LoVo (cell line): ENCODE measurements at places on chromosomes 7 and 10.

DNA sequence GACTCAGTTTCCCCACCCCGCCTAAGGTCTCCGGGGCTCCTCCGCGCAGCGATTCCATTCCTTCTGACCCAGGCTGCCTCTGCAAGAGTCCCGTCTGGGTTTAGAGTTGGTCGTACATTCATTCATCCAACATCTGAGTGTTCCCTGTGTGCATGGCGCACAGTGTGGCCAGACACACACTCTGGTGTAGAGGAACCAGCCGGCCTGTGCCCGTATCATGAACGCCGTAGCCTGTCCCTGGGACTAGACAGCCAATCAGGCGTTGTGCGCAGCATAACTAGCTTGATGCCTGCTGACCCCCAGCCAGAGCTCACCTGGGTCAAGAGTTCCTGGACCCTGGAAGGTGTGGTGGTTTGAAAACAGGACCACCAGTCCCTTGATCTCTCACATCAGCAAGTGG is 20.9 kb upstream of the PDGFA start:
- no peak for DNase-seq

DNA sequence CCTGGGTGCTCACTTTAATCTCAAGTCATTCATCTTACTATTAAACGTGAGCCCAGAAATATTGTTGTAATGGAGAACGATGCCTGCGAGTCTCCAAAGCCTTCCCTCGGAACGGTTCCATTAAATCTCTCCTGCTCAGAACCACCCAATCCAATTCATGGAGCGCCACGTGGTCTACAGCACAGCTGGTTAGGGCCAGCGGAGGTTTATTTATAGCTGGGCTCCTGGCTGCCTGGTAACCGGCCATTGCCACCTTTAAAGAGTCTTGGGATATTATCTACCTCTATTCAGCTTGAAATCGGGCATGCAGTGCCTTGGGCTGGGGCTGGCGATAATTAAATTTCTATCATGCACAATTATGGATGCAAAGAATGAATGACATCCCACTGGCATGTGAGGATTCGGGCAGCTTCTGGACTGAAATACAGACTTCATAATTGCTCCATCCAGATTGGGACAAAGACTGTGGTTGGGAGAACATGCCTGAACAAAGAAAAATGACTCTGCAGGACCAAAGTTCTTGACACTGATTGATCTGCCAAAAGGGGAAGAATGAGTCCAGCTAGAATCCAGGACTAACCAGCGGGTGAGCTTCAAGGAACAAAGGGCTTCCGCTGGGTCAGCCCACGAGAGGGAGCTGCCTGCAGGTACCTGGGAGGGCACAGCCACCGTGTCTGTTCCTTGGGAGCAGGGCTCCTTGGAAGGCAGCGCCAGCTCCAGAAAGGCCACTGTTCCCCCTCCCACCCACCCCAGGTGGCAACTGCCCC is 7.3 kb downstream of the FAM20C start:
- DNase-seq: no peak

DNA sequence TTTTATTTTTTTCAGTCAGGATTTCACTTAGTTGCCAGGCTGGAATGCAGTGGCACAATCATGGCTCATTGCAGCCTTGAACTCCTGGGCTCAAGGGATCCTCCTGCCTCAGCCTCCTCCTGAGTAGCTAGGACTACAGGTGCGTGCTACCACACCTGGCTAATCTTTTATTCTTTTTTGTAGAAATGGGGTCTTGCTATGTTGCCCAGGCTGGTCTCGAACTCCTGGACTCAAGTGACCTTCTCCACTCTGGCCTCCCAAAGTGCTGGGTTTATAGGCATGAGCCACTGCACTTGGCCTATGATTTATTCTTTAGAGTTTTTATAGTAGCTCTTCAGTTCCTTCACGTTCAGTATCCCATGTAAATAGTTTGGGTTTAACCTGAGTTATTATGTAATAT is 5.5 kb downstream of the SND1 start:
- DNase-seq: no peak

DNA sequence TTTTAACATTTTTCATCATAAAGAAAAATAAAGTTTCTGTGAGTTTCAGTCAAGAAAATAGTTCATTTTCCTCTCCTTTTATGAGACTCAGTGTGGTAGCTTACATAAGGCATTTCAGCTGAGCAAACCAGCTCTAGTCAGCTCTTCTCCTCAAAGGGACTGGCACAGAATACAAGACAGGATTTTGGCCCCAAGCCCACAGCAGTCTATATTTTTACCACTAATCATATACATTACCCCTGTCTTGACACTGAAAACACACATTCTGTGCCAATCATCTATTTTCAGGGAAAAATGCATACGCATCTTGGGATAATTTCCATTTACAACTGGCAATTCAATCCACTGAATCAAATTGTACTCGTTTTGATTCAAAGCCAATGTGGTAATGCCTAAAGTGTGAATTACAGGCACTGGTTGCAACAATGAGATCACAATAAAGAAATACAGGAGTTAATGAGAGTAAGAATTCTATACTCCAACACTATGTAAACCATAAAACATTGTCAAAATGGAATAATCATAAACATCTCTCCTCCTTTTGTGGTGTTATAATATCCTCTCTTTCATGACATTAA is 186.4 kb downstream of the CACNA2D1 start:
- DNase-seq: no peak

DNA sequence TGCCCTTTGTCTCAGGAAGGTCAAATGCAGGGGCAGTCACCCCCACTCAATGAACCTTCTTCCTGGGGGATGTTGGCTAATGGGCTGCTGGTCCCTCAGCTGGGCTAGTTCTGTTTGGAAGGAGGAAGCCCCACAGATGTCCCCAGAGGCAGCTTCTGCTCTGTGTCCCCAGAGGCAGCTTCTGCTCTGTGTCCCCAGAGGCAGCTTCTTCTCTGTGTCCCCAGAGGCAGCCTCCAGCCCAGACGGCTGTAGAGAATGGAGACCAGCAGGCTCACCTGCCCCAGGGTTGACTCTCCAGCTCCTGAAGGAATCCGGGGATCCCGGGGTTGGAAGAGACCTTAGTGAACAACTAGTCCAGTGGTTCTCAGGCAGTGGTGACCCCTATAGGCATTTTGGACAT is 62.5 kb upstream of the LEP start:
- DNase-seq: no peak

DNA sequence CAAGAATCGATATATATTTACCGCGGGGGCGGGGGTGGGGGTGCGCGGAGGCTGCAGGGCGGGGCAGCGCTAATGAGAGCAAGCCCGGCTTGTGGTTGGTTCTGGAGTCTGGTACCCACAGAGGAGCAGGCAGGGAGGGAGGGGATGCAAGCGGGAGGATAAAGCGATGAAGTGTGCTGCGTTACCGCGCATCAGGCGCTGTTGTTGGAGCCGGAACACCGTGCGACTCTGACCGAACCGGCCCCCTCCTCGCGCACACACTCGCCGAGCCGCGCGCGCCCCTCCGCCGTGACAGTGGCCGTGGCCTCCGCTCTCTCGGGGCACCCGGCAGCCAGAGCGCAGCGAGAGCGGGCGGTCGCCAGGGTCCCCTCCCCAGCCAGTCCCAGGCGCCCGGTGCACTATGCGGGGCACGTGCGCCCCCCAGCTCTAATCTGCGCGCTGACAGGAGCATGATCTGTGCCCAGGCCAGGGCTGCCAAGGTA is at the start of gene HECW1:
Gene HECW1, plus strand, starts transcription at position 189 of the 482 bp plus-strand sequence. CDS start 131,259 bp downstream, outside the sequence.
- no peak for DNase-seq

DNA sequence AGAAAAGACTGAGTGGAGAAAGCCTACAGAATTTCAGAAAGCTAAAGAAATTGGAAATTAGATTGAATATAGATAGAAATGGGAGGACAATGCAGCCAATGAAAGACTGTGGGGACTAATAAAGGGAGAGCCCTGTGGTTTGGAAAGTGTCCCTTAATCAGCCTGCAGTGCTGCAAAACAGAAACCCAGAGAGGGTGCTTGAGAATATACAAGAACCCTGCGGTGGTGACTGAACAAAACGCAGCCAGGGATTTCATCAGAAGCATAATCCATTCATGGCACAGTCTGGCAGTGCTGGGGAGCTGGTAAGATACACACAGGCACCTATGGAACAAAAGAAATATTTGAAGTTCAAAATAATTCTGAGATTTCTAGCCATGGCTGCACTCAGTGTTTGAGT is 19.1 kb downstream of the CEP41 start:
- DNase-seq: no peak

- no peak for DNase-seq
Observed at GRCh38 chr7:28125431-28126409, 54.9 kb downstream of the JAZF1 start.

GRCh38 chr10:127068485-127068884 is 127.9 kb downstream of the INSYN2A start:
- no peak for DNase-seq
